ENCODE measurements at places on chromosomes 4 and X. TPM values are rescaled to one million over a fixed set of nuclear protein-coding genes. Genes with fewer than 3 reads are reported as not detected.

The ADAMTS3 gene
- total RNA-seq, result not detected

The C4orf33 gene
- 7.7 TPM for total RNA-seq

The AMTN gene
- not detected for total RNA-seq

DNA sequence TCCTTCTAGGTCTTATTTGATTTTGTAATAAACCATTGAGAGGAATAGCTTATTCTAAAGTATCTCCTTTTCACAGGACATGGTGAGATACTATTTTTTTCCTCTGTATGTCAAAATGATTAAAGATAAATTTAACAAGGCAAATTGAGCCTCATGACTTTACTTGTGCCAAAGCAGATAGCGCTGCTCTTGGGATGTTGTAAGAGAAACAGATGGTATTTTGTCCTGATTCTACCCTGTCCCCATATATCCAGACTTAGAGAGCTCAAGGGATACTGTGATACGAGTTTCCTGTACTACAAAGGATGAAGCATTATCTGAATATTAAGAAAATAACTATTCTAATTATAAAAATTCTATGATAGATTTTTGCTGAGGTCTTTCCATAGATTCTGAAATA is 34.0 kb downstream of the EMCN start:
- DNase-seq, result no peak

- DNase-seq, result peak; percentile 53
Measured at GRCh38 chrX:133670383-133670782, 255.1 kb upstream of the GPC4 start.

DNA sequence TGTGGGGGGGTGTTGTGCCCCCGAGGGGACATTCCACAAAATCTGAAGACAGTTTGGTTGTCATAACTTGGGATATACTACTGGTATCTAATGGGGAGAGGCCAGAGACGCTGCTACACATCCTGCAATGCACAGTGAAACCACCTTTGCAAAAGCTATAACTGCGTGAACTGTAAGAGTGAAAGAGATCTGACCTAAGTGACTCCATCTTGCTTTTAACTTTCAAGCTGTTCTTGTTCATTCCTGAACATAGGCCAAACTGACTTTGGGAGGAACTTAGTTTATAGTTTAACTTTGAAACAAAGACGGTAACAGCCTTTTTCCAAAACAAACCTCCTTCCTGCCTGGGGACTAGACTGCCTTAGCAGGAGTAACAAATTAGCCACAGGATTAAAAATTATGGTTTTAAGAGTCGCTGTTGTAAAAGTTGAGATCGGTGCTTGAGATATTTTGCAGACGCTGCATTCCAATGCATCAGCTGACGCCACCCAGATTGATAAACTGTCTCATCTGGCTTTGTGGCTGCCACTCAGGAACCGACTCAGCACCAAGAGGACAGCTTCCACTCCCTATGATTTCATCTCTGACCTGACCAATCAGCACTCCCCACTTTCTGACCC is 70.9 kb downstream of the ATXN3L start:
- no peak for DNase-seq

The MANBA gene
- 9.4 TPM for total RNA-seq

The TLR6 gene
- total RNA-seq, result 1.1 TPM

The POF1B gene
- total RNA-seq, result 0.07 TPM

- no peak for DNase-seq
Measured at GRCh38 chr4:123255971-123256370, 140.6 kb upstream of the SPRY1 start.

The COL4A6 gene
- total RNA-seq, result not detected

- DNase-seq, result no peak
Measured at GRCh38 chr4:8745826-8746225, 125.8 kb downstream of the HMX1 start.

DNA sequence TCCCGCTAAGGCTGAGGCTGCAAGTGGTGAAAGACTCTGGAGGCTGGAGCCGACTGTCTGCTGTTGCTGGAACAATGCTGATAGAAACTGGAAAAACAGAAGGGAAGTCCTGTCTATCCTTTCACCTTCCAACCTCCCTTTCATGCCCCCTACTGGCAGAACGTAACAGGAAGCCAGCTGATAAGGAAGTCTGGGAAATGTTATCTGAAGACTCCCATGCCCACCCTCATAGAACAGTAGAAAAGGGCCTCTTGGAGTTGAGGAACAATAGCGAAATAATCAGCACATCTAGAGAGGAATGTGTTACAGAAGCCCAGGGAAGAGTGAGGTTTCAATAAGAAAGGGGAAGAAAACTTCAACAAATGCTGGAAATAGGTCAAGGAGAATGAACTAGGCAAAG is 117.1 kb upstream of the DKK2 start:
- DNase-seq, result no peak

GRCh38 chrX:86604607-86605006 is 456.4 kb downstream of the DACH2 start:
- DNase-seq, result no peak

DNA sequence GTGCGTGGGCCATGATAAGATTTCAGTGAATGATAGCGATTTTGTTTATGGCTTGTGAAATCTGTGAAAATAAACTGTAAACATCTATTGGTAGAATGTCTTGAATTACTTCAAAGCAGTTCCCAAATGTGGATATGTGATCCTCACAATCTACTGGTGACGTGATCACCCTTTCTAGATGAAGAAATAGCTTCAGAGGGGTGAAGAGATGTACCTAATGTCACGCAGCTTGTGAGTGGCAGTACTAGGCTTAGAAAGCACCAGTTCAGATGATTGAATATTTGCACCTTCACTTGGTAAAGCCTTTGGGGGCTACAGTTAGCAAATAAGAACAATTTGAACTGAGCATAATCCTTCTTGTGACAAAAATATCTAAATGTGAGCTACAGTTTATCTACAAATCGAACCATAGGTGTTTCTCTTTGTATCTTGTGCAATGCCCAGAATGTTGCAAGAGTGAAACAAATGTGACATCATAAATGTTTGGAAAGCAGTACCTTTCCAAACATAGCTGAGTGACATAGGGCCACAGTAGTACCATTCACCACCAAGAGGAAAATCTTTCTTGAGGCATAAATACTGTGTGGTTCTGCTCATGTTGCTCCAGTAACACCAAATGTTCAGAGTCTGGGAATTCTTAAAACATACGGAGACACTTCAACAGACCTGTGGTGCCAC is 14.2 kb downstream of the PAK3 start:
- no peak for DNase-seq

All from activated CD4-positive, alpha-beta T cell treated with anti-CD3 and anti-CD28 coated beads, Interleukin-2, amount 10 ng/mL, durations not matched to agents 24 days and 14 days (primary cell).